Kasumi-1 (cell line): ENCODE measurements at places on chromosomes 3 and 15.

DNA sequence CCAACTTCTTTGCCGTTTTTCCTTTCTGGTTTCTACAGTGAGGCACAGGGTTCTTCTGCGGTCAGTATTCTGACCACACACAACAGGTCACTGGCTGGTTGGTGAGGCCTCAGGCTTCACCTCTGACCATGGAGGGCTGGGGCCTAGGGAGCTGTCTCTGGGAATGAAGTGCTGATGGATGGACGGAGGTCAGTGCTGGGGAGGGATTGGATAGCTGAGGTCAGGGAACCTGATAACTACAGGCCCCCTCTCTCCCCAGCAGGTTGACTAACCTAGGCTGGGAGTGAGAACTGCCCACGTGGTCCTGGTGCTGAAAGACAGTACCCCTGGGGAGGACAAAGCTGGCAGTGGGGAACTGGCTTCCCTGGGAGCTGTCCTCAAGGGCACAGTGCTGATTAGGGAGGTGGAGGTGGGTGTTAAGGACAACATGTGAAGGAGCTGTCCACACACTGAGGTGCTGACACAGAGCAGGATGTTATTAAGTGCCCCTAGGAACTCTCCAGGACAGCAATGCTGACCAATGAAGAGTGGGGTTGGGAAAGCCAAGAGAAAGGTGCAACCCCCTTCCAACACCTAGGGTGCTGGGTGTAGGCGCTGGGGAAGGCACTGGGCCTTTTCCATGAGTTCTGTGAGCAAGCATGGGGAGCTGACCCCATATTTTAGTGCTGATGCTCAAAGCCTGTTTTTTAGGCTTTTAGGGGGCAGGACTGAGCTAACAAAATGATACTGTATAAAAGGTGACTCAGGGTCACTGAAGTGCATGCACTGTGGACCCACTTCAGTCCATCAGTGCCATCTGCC, 45.2 kb downstream of the ATP2B2 start:
- DNase-seq: peak; percentile 73

DNA sequence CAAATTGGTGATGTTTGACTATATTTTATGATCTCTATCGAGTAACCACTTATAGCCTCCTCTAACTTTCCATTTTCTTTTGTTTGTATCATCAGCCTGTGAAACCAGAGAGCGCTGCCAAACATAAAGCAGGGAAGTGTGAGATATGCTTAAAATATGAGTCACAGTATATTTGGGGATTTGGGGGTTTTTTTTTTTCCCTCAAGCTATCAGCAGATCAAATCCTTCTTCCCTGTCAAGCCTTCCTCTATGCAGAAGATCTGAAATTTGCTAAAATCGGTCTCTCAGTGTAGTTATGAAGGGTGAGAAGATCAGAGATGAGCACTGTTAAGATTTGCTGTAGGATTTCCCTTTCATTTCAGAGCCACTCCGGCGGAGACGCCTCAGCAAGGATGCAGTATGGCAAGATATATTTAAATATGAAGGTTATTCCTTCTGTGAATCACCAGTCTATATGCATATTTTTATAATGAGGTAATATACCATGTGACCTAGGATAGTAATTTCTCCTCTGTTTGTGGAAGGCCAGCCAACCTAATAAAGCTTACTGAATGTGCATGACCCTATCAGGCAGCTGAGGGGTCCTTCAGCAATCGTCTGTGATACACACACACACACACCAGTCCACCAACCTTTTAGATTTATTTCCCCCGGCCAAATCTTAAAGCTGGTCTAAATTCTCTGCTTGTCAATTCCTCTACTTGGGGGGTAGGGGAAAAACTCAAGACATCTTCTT, 474.1 kb downstream of the FOXP1 start:
- no peak for DNase-seq

- no peak for DNase-seq
Observed at GRCh38 chr15:56988219-56988618, 69.8 kb downstream of the TCF12 start.

DNA sequence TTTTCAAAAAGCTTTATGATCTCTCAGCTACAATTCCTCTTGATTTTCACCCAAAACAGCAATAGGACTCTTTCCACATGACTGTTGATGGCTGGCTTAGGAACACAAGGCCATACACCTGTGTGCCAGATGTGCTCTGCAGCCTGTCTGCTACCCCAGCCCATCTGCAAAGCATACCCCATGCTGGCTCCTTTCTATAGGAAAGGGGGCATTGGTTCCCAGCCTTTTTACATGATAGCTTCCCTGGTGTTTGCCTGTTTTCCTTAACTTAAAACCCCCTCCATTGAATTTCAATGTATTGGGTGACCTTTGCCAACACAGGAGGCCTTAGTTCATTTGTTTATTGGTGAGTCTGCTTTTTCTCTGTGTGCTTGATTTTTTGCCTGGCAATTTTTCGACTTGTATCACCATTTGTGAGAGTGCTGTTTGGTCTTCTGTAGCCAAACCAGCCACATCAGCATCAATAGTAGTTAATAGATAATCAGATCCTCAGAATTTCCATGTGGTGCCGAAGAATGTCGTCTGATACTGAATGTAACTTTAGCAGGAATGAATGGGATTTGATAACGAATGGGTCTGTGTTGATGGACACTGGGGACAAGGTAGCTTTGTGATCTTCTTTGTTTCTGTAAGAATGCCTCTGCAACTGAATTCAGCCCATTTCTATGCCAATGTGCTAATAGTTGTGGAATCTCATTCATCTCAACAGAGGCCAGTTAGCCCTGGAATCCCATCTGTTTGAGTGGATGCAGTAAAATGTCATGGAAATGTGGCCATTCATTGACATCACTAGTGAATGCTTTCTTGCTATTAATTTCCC, 272.2 kb upstream of the RARB start:
- no peak for DNase-seq

- no peak for DNase-seq
Observed at GRCh38 chr15:67079361-67079760, 14.0 kb downstream of the SMAD3 start.

DNA sequence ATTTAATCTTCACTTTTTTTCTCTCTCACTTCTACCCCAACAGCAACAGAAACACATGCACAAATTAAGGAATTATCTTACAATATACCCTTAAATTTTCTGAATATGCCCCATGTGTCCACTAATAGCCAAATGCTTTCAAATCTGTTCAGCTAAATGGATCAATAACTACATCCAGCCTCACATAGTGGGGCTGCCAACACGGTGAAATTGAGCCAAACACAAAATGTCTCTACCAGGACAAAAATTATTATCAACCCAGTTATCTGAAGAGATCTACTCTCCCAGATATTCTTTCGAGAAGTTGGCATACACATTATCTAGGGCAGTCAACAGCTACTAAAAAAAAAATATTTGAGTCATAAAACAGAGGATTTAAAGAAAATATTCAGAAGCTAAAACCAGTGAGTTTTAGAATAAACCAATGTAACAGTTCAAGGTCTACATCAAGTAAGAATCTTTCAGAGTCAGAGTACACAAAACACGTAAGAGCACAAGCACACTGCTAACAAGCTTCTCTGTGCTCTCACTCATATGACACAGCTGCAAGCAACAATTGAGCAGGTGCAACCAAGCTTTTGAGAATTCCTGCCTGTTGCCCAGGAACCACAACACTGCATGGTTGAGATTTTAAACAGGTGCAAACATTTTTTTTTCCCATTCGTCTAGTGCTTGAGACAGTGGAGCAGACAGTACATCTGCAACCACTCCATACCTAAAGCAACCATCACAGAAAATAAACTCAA, 247.7 kb downstream of the ZBTB20 start:
- DNase-seq: no peak

DNA sequence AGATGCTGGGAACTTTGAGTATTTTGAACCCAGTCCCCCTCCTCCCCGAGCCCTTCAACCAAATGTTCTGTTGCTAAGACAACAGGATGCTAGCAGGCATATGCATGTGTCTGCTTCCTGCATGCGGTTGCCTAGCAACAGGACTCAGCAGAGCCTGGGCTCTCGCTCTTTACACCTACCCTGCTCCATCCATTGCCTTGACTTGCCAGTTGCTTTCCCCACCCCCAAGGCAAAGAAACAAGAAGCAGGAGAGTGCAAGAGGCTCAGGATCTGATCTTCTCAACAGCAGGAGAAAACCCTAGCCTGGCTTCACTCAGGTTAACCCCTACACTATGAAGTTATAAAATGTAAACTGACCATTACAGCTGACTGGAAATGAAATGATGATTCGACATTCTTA, 393.0 kb downstream of the IGSF11 start:
- no peak for DNase-seq

DNA sequence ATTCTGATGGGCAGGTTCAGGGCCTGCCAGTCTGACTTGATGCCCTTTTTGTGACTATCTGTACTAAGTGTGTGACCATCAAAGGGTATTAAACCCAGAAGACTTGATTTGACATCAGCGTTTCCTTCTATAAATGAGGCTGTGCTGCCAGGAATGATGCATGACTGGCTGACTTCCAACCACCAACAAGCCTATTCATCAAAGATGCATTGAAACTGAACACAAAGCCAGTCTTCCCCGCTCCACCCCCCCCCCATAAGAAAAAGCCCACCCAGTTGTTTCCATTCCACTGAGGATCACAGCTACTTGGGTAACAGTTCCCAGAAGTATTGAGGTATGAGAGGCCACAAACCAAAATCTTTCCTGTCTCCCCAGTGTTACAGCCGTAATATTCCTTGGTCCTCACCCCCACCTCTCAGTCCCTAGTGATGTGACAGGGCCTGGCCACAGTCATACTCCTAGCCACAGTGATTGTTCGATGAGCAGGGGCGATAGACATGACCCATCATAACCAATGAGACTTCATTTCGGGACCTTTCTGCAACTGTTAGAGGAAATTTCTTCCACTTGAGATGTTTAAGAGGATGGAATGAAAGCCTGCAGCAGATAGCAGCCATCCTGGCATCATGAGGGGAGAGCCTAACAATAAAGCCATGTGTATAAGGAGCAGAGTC, 22.6 kb downstream of the SH3BP5 start:
- DNase-seq: no peak

DNA sequence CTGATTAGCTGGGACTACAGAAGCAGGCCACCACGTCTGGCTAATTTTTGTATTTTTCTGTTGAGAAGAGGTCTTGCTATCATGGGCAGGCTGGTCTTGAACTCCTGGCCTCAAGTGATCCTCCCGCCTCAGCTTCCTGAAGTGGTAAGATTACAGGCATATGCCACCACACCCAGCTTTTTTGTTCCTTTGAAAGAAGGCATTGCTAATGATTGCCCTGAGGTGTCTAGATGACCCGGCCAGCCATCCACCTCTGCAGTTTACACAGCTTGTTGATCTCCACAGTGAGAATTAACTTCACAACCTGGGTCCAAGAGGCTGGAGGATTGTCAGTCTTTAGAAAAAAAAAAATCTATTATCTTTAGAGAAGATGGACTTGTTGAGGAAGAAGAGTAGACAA, 58.7 kb downstream of the SMAD3 start:
- DNase-seq: no peak
